ENCODE measurements at places on chromosomes 16 and 17.

DNA sequence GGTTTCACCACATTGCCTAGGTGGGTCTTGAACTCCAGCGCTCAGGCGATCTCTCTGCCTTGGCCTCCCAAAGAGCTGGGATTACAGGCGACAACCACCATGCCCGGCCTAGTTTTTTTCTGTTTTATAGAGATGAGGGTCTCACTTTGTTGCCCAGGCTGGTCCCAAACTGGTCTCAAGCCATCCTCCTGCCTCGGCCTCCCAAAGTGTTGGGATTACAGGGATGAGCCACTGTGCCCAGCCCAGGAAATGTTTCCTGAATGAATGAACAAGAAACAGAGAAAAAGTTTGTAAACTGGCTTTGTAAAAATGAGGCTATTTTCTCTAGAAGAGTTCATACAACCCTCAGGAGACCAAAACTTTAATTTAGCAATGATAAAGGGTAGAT lies 68.0 kb downstream of the WWP2 start:
- no peak for DNase-seq

DNA sequence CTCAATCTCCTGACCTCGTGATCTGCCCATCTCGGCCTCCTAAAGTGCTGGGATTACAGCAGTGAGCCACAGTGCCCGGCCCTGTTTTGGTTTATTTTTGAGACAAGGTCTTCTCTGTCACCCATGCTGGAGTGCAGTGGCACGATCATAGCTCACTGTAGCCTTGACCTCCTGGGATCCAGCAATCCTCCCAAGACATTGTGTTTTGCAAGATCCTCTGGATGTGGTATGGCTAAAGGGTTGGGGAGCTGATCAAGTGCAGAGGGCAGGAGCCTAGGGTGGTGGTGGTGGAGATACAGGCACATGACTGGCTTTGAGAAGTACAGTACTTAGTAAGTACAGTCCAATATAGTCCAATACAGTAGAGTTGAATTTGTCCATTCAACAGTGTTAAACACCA lies 16.6 kb upstream of the TNS4 start:
- DNase-seq, result no peak

DNA sequence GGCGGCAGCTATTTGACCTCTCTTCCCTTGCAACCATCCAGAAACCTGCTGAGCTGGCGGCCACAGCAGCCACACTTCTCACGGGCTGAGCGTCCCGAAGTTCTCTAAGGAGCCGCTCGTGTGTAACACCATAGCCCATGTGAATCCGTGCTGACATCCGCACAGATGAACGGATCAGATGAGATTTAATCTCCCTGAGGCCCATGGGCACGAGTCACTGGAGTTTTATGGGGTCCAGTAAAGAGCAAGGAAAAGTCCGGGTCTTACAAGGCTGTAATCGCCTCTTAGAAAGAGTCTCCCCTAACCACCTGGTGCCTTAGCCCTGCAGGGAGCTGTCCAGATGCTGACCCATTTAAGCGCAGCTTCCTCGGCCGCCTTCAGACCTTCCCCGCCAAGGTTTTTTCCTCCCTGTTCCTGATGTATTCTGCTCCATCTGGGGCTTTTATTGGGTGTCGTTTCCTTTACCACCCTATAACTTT lies 5.5 kb upstream of the CACNG5 start:
- DNase-seq, result no peak

DNA sequence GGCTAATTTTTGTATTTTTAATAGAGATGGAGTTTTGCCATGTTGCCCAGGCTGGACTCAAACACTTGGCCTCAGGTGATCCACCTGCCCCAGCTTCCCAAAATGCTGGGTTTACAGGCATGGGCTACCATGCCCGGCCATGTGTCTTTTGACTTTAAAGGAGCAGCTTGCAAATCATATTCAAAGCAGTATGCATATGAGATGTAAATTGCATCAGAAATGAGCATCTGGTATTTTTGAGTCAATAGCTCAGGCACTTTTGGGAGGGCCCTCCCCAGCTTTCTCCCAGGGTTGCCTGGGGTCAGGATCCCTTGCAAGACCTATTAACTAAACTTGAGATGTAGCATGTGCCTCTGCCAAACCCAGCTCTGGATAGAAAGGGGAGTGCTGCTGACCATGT lies 21.5 kb downstream of the EPOP start:
- no peak for DNase-seq

DNA sequence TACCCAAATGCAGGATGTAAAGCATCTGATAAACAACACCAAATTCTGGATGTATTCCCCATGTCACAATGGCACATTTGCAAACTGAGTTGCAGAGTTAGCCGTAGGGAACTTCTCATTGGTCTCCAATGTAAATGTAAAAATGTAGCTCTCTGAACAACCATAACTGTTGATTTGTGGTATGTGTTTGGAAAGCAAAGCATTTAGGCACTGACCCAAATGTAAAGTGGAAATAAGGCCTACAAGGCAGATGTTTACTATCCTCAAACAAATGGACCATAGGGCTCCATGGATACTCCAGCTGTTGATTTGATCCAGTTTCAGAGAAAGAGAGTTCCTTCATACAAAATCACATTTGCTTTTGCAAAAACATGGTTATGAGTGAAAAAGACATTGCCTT lies 223.0 kb upstream of the ELAC2 start:
- DNase-seq, result no peak

DNA sequence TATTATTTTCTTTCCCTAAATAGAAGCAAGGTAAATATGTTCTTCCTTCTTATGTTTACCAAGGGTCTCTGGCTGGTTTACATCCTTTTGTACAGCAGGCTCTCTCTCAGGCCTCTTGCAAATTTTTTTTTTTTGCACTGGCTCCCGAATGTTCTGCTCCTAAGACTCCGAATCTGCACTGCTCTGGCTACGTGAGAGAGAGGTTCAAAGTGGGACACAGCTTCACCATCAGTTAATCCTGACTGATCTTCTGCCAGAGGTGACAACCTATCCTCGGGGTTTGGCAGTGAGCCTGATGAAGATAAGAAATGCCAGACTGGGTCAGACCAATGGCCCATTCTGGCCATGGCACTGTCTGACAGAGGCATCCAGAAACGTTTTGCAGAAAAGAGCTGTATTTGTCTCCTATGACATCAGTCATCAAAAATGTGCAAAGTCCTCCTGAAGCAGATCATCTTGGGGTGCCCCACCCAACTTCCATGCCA lies 136.9 kb downstream of the GRIN2A start:
- no peak for DNase-seq

- DNase-seq, result no peak
Measured at GRCh38 chr16:14501331-14502255, 128.5 kb downstream of the PARN start.

DNA sequence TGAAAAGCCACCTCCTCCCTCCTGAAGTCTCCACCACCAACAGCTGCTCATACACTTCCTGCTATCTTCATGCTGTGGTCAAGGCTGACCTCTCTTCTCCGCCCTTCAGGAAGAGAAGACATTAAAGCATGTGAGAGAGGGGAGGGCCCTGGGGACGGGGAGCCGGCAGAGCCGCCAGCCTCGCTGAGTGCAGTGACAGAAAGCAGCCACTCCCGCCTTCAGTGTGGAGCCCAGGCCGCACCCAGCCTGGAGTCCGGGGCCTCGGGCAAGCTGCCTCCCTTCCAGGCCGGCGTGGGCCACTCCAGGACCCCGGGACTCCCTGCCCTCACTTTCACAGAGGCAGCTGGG lies 94.7 kb upstream of the TNRC6C start:
- DNase-seq, result no peak

DNA sequence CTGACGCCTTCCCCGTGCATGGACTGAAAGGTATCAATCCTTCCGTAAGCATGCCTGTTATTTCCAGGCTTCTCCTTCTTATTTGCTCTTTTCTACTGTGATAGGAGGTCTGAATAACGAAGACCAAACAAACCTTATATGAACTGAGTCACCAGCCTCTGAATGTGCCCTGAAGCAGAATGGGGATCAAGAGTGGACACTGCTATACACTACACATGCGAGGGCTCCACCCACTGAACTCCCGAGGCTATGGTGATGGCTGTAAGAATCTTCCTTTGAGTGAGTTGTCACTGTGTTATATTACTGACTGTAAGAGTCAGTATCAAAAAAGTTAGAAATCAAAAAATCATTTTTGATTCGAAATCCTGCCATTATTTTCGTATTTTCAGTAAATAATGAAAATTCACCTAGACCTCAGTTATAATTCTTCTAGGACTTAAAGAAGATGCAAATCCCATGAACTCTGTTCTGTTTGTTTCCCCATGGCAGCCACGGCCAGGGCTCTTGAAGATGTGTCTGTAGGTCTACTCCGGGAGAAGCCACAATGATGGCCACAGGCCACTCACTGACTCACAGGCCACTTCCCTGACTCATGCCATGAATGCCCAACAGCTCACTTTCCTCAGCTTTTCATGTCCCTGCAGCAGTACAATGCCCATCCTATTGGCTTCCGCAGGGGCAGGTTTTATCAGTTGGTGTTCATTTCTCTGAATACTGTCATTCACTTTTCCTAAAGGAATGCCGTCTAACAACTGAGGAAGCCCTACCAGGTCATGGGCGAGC lies 54.7 kb downstream of the ZZEF1 start:
- DNase-seq, result no peak

GRCh38 chr17:73555199-73555960 lies 88.9 kb downstream of the SDK2 start:
- no peak for DNase-seq

- DNase-seq, result no peak
Measured at GRCh38 chr17:33292201-33292980, 704 bp downstream of the ASIC2 start.

DNA sequence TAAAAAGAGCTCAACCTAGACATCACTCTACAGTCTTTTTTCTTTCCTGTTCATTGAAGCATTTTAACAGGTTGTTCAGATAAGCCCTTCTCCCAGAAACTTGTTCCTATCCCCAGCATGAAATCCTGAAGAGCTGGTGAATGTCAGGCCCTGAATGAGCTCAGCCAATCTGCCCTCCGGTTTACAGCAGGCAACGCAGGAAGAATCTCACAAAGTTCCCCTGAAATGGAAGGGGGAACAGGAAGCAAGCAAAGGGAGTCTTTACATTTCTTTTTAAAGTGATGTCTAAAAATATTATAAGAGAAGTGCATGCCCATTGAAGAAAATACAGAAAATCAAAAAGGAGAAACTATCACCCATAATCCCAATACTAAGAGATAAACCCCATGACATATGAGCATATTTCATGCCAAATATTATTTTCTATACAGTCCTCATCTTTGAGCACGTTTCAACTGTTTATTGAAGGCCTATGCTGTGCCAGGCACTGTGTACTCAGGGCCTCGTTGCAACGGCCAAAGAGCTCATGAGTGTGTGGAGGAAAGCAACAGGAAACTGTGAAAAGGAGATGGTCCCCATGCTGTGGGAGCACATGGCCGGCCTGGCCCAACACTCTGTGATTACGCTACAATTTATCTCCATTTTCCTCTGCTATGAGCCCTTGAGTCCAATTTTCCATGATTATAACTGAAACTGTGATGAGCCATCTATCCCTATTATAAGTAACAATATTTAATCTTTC lies 5.7 kb downstream of the TK2 start:
- DNase-seq, result no peak

GRCh38 chr16:51439271-51439670 lies 288.2 kb upstream of the SALL1 start:
- no peak for DNase-seq

- DNase-seq, result no peak
Measured at GRCh38 chr16:65598621-65599020, 476.8 kb upstream of the CDH11 start.

- DNase-seq, result peak; percentile 50
Measured at GRCh38 chr17:17819561-17819995, 17.2 kb downstream of the SREBF1 start.

- DNase-seq, result no peak
Measured at GRCh38 chr17:3712811-3713463, 10.8 kb upstream of the HASPIN start.

Data from activated CD4-positive, alpha-beta T cell treated with anti-CD3 and anti-CD28 coated beads for 24 hours (primary cell).